OCI-LY7 (cell line): ENCODE measurements at places on chromosomes 13 and 19.

DNA sequence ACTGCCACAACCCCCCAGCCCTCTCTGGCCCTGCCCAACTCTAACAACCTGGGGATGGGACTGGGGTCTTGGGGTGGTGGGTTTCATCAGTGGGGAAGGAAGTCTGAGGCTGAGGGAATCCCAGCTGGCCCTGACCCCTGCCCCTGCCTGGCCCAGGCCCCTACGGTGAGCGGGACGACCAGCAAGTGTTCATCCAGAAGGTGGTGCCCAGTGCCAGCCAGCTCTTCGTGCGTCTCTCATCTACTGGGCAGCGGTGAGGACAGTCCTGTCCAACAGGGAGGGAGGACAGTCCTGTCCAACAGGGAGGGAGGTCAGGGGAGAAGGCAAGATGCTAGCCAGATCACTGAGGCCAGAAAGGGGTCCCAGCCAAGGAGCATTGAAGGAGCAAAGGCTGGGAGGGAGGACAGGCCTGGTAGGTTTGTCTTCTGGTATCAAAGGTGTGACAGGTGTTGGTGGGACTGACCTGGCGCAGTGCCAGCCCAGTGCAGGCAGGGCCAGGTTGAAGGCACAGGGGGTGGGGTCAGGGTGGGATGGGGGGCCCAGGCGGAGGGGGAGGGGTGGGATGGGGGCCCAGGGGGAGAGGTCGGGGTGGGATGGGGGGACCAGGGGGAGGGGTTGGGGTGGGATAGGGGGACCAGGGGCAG, 12.1 kb upstream of the LTBP4 start:
- no peak for DNase-seq

DNA sequence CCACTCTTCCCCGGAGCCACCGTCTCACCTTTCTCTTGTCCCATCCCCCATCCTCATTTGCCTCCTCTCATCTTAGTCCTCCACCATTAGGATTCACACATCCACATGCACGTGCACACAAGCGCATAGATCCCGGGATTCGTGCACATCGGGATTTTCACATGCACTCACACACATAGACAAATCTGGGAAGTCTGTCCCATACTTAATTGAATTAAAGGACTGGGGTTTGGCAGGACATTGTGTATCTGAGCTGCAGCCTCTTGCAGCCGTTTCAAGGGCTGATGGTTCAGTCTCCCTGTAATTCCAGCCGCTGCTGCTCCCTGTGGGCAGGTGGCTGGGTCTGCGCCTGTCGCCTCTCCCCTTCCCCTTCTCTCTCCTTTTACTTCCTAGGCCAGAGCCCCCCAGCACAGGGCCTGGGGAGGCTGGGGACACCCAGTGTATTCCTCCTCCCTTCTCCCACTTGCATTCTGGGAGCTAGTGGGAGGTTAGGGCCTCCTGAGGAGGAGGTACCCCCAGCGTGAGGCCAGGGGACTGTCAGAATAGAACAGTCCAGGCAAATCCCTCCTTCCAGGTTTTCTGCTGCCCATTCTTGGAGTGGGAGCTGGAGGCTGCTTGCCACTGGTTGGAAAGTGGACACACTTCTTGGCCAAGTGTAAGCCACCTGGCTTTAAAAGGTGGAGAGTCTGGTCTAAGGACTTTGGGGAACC, 43.6 kb downstream of the LYL1 start:
- no peak for DNase-seq

- DNase-seq = no peak
Observed at GRCh38 chr13:112509190-112509589, 78.8 kb downstream of the TUBGCP3 start.

DNA sequence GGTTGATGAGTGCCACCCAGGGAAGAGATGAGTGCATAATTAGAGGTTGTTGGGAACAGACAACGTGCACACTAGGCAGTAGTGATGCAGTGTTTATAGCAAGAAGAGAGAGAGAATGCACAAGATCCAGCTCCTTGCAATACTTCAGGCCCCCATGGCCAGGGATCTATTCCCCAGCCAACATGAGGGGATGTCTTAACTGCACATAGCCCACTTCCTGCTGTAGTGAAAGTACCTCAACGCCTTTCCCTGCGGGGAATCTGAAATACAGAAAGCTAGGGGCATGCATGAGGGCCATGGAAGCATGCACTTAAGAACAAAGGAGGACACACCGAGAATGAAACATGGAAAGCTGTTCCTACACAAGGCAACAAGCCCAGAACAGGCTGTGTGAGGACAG, 636.7 kb upstream of the GPC6 start:
- no peak for DNase-seq

- no peak for DNase-seq
Observed at GRCh38 chr13:82687884-82688283, 1194.4 kb downstream of the SLITRK1 start.

GRCh38 chr13:28128030-28128429, 10.3 kb upstream of the PAN3 start:
- DNase-seq = no peak

GRCh38 chr13:50320271-50320862, 305.1 kb downstream of the KCNRG start:
- no peak for DNase-seq

DNA sequence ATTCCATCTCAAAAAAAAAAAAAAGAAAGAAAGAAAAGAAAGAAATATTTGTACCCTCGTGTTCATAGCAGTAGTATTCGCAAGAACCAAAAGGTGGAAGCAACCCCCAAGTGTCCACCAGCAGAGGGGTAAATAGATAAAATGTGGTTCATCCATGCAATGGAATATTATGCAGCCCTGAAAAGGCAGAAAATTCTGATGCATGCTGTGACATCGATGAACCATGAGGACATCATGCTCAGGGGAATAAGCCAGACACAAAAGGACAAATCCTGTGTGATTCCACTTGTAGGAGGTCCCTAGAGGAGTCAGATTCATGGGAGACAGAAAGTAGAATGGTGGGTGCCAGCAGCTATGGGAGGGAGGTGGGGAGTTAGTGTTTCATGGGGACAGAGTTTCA, 6.4 kb upstream of the LRRC8E start:
- no peak for DNase-seq
